ENCODE measurements at places on chromosomes 7 and 10.

DNA sequence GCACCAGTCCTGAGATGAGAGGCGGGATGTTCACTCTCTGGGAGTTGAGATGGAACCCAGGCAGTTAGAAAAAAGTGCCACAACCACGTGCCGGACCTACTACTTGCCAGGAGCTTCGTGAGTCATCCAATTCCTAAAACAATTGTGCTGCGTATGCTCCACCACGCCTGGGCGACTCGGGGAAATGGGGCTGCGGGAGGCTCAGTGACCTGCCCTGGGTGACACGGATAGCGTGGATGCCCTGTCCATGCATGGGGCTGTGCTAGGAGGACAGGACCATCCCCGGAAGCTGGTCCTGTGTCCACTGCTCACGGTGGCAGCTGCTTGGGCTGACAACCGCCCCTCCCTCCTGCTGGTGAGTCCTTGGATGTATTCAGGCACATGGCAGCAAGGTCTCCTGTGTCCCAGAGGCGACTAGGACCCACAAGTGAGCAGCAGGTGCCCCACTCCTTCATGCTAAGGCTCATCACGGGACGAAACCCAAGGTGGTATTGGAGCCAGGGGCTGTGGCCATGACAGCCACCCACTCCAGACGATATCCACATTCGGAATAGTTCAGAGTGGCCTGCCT is 90.4 kb downstream of the BMS1 start:
- DNase-seq, result no peak

GRCh38 chr10:91589658-91590035 is 43.2 kb downstream of the PPP1R3C start:
- no peak for DNase-seq

- no peak for DNase-seq
These were observed 739.9 kb downstream of the REEP3 start for GRCh38 chr10:64261092-64261491.

- DNase-seq, result no peak
These were observed 65.7 kb upstream of the LANCL2 start for GRCh38 chr7:55299273-55299967.

- DNase-seq, result no peak
These were observed 30.1 kb downstream of the SMNDC1 start for GRCh38 chr10:110274647-110275046.

GRCh38 chr10:76711222-76711997 is 926.2 kb downstream of the KCNMA1 start:
- no peak for DNase-seq

DNA sequence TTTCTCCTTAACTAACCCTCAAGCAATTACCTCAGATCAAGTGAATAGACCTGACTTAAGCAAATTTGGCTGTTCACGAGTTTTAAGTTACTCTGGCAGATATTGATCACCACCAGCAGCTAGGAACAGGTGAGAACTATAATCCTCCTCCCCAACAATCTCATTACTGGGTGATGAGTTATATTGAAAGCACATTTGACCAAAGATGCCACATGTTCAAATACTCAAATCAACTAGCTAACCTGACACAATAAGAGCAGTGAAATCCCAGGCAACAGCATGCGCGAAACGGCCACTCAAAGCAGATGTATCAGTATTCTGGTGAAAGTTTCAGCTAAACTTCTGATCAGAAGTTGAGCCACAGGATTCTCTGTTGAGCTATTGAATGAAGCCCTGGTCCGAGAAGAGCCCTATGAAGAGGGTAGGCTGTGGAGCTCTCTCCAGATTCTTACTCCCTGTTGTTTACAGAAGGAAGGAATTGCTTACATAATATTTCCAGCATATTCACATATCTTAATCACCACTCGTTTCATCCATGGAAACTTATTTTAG is 52.6 kb downstream of the CAV1 start:
- DNase-seq, result no peak

DNA sequence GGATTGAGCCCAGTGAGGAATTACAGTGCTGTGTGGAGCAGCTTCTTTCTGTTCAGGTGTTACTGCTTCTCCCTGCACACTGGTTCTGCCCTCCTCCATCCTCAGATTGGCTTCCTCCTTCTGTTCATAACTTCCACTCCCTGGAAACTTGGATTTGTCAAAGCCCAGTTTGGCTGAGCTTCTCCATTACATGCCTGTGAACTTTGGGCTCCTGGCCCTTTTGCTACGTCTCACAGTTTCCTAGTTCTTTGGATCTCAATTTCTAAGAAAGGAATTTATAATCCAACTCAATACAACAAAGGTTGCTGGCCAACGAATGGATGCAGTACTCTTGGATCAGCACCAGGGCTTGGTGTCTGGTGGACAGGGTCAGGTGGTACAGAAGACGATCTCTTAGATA is 318.1 kb downstream of the RPS24 start:
- DNase-seq, result no peak

DNA sequence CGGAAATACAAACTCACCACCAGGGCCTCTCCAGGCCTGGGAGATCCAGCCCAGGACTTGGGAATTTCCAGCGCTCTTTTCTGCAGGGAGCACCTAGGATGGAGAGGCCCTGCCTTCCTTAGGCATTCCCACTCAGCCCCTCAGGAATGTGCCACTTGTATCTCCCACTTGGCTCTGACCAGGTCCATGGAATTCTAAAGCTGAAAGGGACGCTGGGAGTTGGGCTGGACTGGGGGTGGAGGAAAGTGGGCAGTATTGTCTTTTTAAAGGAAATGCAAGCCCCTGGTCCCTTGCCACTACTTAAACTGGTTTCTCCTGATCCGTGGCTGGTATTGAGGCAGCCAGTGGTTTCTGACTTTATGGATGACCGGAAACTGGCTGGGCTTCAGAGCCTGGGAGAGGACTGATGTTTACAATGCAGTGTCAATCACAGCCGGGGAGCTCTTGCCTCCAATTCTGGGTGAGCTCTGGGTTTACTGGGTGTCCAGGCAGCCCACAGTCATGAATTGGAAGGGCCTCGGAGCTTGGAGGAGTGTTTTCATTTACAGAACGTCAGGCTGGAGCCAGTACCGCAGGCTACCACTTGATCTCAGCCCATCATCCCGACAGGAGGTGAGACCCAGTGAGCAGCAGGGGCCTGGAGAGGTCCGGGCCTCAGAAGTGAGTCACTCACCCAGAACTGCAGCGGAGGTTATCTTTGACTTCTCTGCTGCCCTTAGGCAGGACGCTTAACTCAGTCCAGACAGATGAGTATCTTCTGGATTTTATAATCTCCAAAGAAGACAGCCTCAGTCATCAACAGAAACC is 27.3 kb downstream of the AGAP3 start:
- DNase-seq, result no peak

- DNase-seq, result no peak
These were observed 82.4 kb upstream of the KCND2 start for GRCh38 chr7:120190566-120190965.

- DNase-seq, result peak; percentile 46
These were observed 141.3 kb downstream of the NRP1 start for GRCh38 chr10:33193057-33193700.

DNA sequence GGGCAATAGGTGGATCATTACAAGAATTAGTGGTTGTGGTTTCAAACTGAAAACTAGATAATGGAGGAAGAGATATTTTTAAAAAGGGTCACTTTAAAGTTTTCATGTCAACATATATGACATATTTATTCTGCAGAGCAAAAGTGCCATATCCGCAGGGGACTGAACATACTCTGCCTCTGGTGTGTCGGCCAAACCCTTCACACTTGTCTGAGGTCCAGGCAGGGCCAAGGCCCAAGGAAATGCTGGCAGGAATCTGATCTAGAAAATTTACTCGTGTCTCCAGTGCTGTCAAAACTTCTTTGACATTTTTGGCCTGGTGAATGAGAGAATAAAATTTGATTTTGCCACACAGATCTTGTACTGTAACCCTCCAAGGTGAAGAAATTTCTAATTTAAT is 562.3 kb downstream of the CCSER2 start:
- no peak for DNase-seq

- no peak for DNase-seq
These were observed 56.5 kb downstream of the CTTNBP2 start for GRCh38 chr7:117816727-117817126.

- DNase-seq, result no peak
These were observed 1.4 kb upstream of the PKD1L1 start for GRCh38 chr7:47949703-47950102.

DNA sequence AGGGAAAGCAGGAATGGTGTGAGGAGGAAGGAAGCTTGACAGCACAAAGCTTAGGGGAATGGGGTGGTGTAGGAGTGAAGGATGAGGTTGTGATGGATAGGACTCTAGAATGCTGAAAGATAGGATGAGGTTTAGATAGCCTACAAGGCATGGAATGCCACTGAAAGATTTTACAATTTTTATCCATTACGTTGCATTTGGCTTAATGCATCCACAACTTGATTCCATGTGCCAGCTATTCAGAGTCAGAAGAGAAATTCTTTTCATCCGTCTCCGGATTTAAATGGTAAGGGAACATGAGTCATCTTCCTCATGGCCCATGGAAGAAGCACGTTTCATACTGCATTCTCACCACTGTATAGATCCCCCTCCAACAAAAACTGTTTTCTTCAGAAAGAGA is 212.4 kb upstream of the BMPER start:
- no peak for DNase-seq

DNA sequence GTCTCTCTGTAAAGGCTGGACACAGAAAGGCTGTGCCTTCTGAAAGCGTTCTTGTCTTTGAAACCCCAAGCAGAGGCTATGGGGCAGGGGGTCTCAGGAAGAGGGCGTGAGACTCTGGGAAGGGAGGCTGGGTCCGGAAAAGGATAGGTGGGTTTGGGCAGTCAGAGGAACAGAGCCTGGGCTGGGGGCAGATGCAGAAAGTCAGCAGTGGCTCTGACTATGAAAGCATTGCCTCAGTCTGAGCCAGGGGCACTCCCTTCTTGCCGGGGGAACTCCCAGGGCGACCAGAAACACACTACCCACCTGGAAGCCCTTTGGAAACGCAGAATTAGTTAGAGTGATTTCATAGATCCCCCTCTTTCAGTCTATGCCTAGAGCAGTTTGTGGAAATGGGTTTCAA is 72.0 kb downstream of the VWA2 start:
- DNase-seq, result no peak

GRCh38 chr7:54778166-54778565 is 19.2 kb upstream of the SEC61G start:
- DNase-seq, result no peak

GRCh38 chr7:130180571-130181262 is 24.5 kb downstream of the TMEM209 start:
- DNase-seq, result no peak

- no peak for DNase-seq
These were observed 25.4 kb downstream of the FAM25A start for GRCh38 chr10:87045434-87045938.

DNA sequence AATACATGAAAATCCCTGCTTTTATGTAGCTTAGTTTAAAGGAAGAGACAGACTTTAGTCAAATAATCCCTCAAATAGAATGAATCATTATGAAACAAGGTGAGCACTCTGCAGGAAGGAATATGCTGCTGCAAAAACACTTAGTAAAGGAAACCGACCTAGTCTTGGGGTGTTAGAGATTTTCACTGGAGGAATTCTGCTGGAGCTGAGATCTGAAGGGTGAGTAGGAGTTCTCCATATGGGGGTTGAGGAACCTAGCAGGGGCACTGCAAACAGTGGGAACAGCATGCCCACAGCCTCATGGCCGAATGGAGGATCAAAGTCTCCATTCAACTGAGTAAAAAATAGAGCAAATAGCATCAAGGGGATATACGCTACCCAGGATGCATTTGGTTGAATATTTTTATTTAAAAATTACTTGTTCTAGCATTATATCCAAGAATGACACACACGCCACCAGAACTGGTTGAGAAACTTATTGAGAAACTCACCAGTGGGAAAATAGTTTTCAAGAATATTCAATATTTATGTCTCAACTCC is 3.5 kb downstream of the ITIH2 start:
- DNase-seq, result no peak

DNA sequence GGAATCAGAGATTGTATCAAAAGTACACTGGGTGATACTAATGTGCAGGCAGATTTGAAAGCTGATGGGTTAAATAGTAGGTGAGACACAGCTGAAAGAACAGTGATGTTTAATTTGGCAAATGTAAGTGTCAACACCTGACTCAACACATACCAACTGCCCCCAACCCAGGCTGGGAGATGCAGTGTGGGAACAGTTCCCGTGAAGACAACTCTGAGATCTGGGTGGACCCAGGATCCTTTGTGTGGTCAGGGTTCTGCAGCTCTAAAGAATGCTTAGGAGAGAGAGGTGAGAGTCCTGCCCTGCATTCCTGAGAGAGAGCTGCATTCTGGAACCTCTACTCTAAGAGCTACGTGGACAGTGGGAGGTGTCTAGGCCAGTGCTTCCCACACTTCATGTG is 479.7 kb downstream of the RPS24 start:
- DNase-seq, result no peak

DNA sequence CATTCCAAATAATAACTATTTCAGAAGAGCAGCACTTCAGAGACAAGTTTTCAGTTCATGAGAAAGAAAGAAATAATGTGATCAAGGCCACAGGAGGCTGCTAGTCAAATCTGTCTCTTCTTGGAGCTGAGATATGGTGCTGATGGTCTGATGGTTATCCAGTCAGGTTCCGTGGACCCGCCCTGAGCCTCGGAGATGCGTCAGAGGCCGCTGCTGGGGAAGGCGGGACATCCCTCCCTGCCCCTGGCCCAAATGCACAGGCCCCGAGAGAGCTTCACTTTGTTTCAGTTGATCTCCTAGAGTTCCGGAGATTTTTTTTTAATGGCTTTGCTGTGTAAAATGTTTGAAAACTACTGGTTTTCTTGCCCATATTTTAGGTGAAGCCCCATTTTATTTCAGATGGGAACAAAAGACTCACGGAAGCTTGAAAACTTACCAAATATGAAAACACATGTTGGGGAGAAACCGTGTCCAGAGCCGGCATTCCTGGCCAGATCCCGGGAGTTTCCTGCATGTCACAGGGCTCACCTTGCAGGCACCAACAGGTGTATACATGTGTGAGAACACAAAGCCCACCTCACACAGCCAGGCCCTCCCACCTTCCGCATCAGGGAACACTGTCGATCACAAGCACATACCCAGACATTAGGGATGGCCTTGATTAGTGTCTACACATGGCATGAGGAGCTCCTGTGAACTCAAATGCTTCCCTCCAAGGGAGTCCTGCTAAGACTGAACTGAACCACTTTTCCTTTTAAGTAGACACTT is 499.0 kb downstream of the TCERG1L start:
- DNase-seq, result no peak

DNA sequence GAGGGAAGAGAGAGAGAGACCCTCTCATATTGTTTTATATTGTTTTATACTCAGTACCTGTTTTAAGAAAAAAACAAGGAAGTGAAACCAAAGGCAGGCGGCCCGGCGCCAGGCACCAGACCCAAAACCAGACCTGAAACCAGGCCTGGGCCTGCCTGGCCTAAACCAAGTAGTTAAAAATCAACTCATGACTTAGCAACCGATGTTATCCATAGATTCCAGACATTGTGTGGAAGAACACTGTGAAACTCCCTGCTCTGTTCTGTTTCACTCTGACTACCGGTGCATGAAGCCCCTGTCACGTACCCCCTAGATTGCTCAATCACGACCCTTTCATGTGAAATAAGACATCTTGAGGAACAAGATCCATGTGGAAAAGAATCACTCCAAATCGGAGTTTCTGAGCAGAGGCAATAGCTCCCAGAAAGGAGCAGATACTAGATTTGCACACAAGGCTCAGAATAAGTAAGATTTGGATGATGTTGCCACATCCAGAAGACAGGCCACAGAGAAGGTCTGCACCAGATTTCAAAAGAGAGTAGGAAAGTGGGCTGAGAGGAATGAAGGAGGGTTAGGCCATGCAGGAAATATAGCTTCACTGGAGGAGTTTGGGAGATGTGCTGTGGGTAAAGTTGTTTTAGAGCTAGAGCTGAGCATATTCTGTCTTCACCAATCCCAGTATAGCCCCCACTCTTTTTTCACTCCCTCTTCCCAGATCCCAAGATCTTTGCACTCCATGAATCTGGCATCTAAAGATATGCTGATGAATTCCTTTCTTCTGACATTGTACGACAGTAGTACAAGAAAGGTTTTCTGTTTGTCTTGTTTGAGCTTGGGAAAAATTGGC is 8.8 kb upstream of the ZNF248 start:
- no peak for DNase-seq

Data from T follicular helper cell (primary cell).